ENCODE measurements at places on chromosomes 5 and 9.
A peak's percentile ranks its signal among the peaks of the same experiment; 100 is the strongest.

DNA sequence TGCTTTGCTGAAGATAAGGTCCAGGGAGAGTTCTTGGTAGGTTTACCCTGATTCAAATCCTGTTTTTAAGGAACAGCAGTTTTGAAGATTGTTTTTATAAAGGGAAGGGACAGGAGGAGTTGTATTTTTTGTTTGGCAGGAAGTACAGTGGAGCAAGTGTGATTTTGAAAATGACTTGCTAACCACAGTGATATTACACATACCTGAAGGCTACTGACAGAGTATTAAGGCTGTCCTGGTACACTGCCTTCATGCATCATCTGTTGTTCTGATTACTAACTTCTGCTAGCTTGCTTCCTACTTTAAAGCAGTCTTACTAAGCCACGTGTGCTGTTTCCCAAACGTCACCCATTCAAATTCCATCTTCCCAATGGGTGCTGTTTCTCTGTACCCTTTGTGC is 559.5 kb upstream of the SGCD start:
- no peak for DNase-seq

DNA sequence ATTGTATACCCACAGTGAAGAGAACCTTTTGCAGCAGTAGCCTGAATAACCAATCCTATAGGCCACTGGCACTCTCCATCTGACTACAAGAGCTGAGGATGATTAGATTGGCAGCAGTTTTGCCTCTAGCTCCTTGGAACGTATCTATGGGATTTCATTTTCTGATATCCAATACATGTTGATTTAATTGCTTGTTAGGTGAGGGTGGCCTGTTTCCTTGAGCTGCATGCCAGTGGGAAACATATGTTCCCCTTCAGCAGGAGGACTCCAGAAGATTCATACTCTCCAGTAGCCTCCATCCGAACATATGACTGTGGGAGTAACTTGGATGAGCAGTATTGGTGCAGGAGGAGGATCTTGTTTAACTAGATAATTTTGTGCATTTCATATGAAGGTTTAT is 51.5 kb downstream of the GCNT1 start:
- DNase-seq: no peak

DNA sequence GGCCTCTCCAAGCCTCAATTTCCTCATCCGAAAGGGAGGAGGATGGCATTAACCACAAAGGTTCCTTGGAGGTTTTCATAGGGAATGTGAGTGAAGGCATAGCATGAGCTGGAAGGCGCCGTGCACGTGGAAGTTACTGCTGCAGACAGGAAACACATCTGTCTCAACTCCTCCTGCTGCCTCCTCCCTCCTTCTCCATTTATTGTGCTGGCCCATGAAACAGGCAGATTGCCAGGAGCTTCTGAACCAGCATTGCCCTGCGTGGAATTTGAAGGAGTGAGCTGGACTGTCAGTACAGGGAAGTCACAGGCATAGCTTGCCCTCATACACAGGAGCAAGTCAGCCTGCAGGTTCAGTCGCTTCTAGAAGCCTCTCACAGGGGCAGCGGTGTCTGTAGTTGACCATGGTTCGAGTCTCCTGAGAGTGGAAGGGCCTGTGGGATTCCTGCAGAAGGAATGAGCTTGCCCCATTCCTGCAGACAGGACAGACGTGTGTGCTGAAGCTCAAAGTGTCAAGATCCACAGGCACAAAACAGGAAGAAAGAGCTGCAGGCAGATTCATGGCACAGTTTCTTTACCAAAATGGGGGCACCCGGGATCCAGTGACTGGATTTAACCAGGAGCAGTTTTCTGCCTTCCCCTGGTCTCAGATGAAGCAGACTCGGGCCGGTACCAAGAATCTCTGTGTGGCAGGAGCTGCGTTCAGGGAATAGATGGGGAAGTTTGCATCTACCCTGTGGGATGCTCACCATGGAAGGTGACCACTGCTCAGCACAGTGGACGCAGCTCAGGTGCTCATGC is 48.7 kb upstream of the CTSL start:
- DNase-seq: no peak

DNA sequence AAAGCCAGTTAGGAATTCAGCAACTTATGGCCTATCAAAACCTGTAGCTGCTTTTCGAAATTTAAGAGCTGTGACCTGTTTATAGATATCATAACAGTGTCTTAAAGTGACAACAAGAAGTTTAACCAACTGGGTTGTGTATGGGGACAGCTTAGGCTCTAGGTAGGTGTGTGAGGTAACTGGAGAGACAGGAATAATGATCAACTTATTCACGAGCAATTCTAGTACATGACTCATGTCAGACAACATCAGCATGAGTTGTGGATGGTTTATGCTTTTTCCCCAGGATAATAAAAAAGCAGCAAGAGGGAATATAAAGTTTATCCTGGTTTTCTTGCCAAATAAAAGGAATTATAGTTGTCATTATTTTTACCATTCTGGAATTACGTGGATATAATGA is 88.6 kb downstream of the GDNF start:
- no peak for DNase-seq

DNA sequence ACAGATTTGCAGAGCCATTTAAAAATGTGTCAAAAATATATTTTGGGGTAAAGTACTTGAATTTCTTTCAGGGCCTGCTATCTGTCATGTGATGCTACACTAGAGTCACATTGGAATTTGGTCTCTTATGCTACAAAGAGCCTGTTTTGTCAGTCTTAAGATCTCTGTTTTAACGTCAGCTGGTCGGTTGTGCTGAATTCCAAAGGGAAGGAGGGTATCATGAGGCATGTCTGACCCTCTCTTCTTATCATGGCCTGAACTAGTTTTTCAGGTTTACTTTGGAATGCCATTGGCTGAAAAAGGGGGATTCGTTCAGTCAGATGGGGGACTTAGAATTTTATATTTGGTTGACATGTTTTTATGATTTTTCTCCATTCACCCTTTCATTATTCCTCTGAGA is 290.6 kb downstream of the CD180 start:
- no peak for DNase-seq

DNA sequence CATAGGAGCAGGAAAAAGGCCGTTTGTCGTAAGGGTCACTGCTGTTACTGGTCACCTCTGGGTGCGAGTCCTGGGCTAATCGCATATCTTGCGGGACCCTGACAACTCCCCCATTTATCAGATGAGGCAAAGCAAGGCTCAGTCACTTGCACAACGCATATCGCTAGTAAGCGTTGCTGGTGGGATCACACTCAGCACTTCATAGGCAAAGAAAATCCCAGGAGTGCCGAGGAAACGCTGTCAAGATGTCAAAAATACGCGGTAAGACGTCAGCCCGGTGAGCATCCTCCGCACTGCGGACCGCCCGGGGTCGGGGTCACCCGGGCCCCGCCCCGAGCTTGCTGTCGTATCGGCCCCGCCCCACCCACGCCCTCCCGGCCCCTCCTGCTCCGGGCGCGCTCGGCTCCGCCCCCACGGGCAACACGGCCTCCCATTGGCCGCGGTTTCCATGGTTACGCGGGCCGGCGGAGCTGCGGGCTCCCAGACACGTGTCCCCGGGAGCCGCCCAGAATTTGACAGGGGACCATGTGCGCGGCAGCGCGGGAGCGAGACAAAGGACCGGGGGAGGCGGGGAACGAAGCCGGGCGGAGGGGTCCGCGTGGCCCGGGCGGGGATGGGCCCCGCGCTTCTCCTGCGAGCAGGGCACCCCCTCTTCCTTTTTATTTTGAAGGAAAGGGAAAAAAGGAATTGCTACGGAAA is 80.2 kb upstream of the IER5L start:
- peak; percentile 30 for DNase-seq

- no peak for DNase-seq
Observed at GRCh38 chr5:54049963-54050362, 260.4 kb downstream of the ARL15 start.

- no peak for DNase-seq
Observed at GRCh38 chr5:78843436-78843835, 141.7 kb downstream of the ARSB start.
